Effector memory CD8-positive, alpha-beta T cell (primary cell): ENCODE measurements at places on chromosomes 16 and 17.

DNA sequence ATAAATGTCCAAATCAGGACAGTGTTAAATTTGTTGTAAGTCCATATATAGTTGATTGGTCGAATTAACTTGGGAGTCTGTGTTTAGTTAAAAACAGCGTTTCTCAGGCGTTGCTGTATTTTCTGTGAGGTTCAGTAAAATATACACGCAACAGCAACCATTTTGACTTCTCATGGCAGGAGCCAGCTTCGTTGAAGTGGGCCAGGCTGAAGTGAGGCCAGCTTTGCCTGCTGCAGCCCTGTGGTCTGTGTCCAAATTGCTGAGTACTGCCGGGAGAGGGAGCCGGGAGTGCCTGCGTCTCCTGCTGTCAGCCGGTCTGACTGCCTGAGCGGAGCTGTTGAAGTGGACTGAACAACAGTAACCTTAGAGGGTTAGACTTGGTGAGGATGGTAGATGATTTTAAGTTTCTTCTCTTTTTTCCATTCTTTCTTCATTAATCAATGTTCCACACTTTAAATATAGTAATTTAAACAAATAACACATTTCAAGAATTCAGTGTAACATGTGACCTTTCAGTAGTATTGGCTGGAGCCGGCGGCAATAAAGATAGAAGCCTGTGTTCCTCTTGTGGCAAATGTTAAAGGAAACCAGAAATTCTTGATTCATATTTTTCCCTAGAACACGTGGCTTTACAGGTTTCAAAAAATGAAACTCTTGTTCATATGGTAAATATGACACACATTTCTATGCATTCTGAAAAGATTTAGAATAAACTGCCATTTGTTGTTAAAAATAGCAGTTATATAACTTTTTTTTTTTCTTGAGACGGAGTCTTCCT is 37.0 kb upstream of the ZNF750 start:
- no peak for DNase-seq

GRCh38 chr17:37742762-37743611 is 1.9 kb downstream of the HNF1B start:
- no peak for DNase-seq

- DNase-seq: no peak
These were observed 49.1 kb upstream of the IL34 start for GRCh38 chr16:70597135-70597835.

GRCh38 chr17:39671651-39672521 is 3.6 kb downstream of the PNMT start:
- DNase-seq: no peak

DNA sequence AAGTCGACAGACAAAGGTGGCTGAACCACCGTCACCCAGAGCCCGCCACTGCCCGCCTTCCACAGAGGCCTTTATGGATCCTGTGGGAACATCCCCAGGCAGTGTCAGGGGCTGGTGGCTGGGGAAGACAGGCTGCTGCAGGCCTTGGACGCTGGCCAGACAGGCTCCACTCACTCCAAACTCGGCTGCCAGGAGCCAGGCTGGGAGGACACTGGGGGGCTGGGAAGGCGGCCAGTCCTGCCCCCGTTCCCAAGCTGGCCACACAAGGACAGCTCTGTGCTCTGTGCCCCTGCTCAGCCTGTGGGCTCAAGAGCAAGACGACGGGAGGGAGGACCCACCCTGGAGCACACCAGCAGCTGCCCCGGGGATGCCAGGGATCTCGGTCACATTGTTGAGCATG is 7.6 kb upstream of the LCAT start:
- DNase-seq: no peak

- DNase-seq: no peak
These were observed 1.4 kb downstream of the CEP131 start for GRCh38 chr17:81221371-81221841.

- no peak for DNase-seq
These were observed 301.7 kb upstream of the PMFBP1 start for GRCh38 chr16:72473631-72474030.

- no peak for DNase-seq
These were observed 14.3 kb downstream of the MLYCD start for GRCh38 chr16:83913245-83913633.

DNA sequence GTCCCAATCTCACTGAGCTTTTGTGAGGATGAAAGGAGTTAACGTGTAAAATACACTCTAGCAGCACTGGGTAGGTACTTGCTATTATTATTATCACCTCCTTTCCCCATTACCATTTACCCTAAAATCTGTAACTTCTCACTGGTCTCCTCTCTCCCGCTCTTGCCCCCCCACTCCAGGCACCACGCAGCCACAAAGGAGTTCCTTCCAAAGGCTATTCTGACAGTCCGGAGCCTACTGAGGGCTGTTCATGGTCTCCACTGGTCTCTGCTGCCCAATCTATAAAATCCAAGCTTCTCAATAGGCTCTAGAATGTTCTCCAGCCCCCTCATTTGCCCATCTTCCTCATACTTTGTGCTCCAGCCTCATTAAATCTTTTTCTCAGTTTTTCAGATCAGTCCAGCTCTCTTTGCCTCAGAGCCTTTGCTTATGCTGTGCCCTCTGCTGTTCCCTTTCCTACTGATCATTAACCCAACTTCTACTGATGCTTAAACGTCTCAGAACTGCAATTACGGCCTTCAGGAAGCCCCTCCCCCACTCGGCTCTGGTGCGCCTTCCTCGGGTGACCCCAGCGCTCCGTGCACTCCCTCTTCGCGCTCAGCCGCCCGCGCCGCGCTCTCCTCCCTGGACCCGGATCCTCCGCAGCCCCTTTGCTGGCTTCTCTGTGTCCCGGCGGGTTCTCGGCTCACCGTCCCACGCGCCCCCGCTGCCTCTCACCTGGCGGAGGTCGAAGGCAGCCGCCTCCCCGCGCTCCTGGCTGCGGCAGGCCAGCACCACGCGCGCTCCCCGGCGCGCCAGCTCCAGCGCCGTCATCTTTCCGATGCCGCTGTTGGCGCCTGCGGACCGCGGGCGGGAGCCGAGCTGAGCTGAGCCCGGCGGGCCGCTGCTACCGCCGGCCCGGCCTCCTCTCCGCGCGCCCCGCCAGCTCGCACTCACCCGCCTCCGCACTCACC is 737 bp downstream of the DHRS13 start:
- DNase-seq: peak; percentile 39

GRCh38 chr16:68707340-68708152 is 29.5 kb upstream of the CDH1 start:
- DNase-seq: no peak

- DNase-seq: no peak
These were observed 9.0 kb upstream of the GGA2 start for GRCh38 chr16:23519282-23519681.

DNA sequence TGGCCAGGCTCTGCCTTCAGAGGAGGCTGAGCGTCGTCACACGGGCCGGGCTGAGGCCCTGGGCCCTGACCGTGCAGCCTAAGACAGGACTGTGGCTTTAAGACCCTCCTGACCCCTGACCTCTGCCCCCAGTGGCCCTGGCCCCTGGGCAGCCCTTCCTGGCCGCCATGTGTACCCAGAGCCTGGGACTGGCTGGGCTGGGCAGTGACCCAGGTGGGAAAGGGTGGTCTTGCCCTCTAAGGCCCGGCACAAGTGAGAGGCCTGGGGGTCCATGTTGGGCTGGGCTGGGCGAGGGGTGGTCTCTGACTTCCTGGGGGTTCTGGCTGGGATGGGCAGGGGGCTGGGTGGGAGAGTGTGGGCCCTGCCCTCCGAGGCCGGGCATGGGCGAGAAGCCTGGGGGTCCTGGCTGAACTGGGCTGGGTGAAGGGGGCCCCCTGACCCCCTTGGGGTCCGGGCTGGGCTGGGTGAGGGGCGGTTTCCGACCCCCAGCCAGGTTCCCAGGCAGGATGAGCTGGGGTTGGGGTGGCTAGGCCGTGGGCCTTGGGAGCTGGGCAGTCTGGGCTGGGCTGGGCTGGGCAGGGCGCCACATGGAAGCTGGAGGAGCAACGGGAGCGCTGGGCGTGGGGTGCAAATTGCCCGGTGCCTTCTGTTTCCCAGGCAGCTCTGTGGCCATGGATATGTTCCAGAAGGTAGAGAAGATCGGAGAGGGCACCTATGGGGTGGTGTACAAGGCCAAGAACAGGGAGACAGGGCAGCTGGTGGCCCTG is at the start of gene CDK3:
CDK3 (plus strand) TSS at position 101 of the 767 bp plus-strand sequence; CDS start at position 672, 571 bp downstream.
- no peak for DNase-seq

GRCh38 chr17:76050538-76051467 is 21.5 kb downstream of the SRP68 start:
- no peak for DNase-seq

DNA sequence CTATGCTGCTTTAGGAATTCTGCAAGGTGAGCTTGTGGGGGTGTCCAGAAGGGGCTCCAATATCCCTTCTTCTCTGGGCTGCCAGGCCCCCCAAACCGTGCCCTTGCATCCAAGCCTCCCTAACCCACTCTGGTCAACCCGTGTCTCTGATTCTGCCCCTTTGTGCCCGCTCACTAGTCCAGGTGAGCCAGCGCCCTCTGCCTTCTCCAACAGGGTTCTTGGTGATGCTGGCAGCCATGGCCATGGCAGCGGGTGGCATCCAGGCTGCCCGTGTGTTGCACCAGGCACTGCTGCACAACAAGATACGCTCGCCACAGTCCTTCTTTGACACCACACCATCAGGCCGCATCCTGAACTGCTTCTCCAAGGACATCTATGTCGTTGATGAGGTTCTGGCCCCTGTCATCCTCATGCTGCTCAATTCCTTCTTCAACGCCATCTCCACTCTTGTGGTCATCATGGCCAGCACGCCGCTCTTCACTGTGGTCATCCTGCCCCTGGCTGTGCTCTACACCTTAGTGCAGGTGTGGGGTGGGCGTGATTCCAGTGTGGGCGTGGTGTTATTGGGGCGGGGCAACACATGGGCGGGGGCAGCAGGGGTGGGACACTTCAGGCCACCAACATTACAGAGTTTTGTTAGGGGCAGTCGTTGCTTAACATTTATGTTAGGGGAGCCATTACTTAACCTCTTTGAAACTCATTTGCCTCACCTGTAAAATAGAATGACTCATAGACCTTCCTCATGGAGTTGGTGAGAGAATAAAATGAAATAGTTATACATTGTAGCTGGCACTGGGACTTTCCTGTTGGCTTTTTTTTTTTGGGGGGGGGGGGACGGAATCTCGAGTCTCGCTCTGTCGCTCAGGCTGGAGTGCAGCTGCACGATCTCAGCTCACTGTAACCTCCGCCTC is 31.4 kb downstream of the ANKRD40 start:
- no peak for DNase-seq

DNA sequence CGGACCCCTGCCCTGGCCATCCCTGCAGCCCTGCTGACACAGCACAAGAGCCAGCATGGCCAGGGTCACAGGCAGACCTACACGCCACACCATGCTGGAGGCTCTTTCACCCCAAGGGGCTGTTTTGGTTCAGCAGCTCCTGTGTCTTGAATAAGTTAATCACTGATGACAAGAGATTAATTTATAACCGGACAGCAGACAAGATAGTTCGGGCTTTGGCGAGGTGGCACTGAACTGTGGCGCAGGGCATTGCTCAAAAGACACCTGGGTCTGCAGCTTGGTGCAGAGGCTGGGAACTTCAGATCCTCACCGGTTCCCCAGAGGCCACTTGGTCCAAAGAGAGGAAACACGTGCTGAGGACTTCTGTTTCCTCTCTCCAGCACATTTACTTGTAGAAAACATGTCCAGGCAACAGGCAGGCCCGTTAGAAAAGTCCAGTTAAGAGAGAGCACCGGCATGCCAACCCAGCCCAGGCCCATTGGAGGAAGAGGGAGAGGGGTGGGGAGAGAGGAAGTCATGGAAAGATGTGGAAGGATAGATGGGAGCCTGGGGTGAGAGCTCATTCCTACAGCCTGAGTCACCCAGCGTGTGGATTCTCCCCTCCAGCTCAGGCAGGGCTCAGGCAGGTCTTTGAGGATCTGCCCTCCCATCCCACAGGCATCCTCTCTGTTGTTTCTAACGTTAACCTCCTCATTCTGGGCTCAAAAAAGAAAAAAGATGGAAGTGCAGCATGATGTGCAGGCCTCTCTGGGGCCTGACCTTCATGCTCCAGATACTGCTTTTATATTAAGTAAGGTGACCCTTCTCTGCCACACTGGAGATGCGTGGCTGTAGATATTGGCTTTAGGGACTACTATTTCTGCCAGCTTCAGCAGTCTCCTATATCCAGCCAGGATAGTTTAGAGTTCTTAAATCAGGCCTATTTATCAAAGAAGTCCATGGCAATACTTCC is 80.0 kb upstream of the HNF1B start:
- DNase-seq: no peak

DNA sequence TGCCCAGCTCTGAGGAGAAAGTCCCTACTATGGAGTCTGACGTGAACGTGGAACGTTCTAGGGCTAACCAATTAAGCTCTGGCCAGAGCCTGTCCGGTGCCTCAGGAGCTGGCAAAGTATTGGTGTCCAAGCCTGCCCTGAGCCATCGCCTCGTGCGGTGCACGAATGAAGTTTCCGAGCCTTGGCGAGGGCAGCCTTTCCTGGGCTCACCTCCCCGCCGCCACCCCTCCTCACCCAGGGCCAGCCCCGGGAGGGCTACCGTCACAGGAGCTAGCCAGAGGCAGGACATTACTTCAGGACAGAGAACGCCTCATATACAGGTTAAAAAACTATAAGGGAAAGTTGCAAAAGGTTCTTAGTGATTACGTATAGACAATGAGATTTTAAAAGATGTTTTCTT is 23.6 kb upstream of the TRAP1 start:
- no peak for DNase-seq

- no peak for DNase-seq
These were observed 82.4 kb downstream of the DNAH17 start for GRCh38 chr17:78494696-78495330.

GRCh38 chr17:39775031-39775430 is 37.3 kb downstream of the GRB7 start:
- no peak for DNase-seq

GRCh38 chr16:55232822-55233221 is 91.2 kb upstream of the IRX6 start:
- no peak for DNase-seq

DNA sequence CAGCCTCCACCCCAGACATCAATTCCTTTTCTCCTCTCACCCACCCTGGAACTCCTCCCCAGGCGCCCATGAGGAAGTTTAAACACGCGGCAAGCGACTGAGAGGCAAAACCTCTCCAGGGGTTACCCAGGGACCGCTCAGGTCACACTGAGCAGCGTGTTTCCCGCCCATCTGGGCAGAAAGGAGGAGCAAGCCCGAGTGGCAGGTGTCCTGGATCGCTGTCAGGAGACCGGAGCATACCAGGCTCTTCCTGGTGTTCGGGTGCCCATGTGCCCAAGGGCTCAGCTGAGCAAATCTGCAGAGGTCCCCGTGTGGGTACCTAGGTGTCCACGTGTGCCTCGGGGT is 491 bp downstream of the SLC25A19 start:
- DNase-seq: peak; percentile 35

GRCh38 chr16:23298290-23298915 is 3.7 kb upstream of the SCNN1B start:
- DNase-seq: no peak

DNA sequence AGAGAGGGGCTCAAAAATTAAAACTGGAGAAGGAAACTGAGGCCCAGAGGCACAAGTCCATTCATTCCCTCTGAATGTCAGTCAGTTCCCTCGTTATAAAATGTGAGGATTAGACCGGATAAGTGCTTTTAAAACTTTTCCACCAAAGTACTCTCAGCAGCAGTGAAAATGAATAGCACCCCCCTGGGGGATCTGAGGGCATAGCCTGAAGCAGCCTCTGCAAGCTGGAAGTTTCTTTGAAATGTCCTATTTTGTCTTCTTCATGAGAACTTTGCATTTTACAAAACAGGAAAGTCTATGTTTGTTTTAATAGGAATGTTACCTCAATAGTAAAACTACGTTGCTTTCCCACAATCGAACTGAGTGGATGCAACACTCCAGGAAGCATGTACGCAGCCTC is 273.0 kb downstream of the CEP112 start:
- DNase-seq: no peak

- DNase-seq: no peak
These were observed 3.7 kb upstream of the HCRT start for GRCh38 chr17:42188749-42189650.
